ENCODE measurements at places on chromosomes 7 and 10.
A peak's percentile ranks its signal among the peaks of the same experiment; 100 is the strongest.

DNA sequence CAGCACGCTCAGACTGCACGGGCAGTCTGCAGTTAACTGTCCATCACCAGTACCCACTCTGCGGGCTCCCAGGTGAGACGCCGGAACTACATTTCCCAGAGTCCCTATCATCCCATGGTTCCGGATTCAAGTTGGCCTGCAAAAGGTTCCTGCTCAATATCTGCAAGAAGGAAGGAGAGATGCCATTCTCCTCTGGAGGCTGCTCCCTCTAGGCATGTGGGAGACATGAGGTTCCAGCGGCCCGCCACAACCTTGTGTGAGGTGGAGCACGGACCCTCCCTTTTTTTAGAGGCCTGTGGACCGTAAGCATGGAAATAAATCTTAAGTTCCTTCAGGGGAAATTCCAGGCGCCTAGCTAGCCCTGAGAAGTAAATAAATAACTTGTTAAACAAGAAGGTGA is 29.7 kb downstream of the NUP42 start:
- no peak for DNase-seq

- DNase-seq, result no peak
Observed at GRCh38 chr7:80720146-80720545, 81.7 kb downstream of the CD36 start.

GRCh38 chr7:34096198-34096651 is 190.9 kb downstream of the BMPER start:
- no peak for DNase-seq

- DNase-seq, result peak; percentile 86
Observed at GRCh38 chr10:30413996-30414576, 19.9 kb upstream of the MAP3K8 start.

DNA sequence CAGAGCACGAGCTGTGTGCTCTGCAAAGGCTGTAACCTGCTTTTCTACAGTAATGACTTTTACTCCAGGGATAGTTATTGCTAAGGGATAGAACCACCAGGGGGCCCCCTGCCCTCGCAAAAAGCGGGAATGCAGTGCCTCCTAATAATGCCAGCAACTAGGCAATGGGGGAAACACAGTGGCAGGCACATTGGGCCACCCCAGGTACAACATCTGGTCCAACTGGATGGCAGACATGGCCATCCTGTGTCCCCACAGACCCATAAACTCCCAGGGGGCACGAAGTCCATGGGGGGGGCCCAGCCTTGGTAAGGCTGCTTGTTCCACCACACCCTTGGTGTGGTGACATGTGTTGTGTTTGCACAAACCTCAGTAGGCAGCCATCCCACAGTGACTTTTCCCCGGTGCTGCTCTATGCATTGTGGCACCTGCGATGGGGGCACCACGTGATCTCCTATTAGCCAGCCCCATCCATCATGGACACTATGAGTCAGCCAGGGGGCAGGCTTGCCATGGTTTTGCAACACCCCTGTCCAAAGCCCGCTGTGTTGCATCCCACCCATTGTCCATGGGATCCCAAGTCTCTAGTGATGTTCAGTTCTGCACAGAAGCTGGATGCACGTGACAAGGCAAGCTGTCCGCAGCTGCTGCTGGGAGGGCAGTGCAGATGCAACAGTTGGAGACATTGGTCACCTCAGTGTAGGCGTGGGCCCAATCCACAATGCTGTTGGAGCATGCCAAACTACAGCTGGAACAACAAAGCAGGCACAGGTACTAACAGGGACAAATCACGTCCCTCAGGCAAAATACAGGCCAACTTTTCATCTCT is 84.0 kb downstream of the ANLN start:
- DNase-seq, result peak; percentile 66

GRCh38 chr7:71972534-71972933 is 439.6 kb downstream of the CALN1 start:
- no peak for DNase-seq

GRCh38 chr7:155594961-155595366 is 48.6 kb upstream of the CNPY1 start:
- peak; percentile 32 for DNase-seq
